Activated CD8-positive, alpha-beta memory T cell treated with anti-CD3 and anti-CD28 coated beads, Interleukin-2, amount 10 ng/mL, durations not matched to agents 7 days and 5 days (primary cell): ENCODE measurements at places on chromosomes 5 and 9.
A peak's percentile ranks its signal among the peaks of the same experiment; 100 is the strongest.

GRCh38 chr5:92309336-92309991 lies 926.3 kb upstream of the ARRDC3 start:
- DNase-seq: no peak
- H3K27me3 ChIP-seq: no peaks in the 10 kb centered on the region
- H3K27ac ChIP-seq: no peak overlapping the region
- H3K36me3 ChIP-seq: no peaks in the 10 kb centered on the region
- H3K4me1 ChIP-seq: no peaks in the 10 kb centered on the region

GRCh38 chr5:149886692-149887470 lies 57.7 kb downstream of the PDE6A start:
- H3K4me1 ChIP-seq: no peaks in the 10 kb centered on the region
- no peaks in the 10 kb centered on the region for H3K36me3 ChIP-seq
- DNase-seq: no peak

DNA sequence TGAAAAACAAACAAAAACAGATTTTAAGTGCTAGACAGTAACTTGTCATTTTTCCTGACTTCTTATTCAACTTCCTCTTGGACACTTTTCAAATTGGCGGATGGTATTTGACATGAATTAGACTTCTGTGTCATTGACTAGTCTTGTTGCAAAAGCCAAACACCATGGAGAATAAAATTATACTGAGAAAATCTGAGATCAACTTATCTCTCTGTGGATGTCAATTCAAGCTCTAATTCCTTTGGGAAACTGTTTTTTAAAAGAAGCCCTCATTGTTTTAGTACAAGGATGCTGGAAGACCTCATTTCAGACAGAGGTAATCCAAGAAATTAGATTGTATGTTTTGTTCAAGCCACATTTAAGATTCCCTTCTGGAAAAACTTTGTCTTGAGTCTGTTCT lies 831.0 kb downstream of the SEMA5A start:
- no peaks in the 10 kb centered on the region for H3K4me1 ChIP-seq
- H3K27me3 ChIP-seq: no peaks in the 10 kb centered on the region
- no peaks in the 10 kb centered on the region for H3K36me3 ChIP-seq
- no peak overlapping the region for H3K27ac ChIP-seq
- H3K4me3 ChIP-seq: no peak overlapping the region

DNA sequence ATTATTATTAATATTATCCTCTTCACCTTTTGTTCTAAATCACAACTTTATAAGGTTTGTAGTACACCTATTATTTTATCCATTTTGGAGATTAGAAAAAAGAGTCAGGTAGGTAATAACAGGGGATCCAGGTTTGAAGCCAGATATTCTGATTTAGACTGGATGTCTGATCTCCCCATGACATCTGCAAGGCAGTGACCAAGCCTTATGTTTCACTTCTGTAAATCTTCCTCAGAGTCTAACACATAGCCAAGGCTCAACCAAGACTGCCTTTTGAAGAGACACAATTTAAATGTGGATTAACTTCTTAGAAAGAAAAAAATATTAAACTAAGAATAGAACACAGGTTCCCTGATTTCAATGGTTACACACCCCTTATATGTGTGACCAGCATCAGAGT lies 44.2 kb downstream of the CETN3 start:
- DNase-seq: no peak
- H3K36me3 ChIP-seq: no peaks in the 10 kb centered on the region
- no peak overlapping the region for H3K27ac ChIP-seq
- H3K27me3 ChIP-seq: peaks cover 16% of the 10 kb centered on the region

GRCh38 chr5:127298036-127298429 lies 7.4 kb downstream of the MEGF10 start:
- DNase-seq: no peak
- no peak overlapping the region for H3K4me3 ChIP-seq
- no peaks in the 10 kb centered on the region for H3K4me1 ChIP-seq
- H3K27me3 ChIP-seq: peaks cover 56% of the 10 kb centered on the region

- peaks cover 80% of the 10 kb centered on the region for H3K4me1 ChIP-seq
- no peaks in the 10 kb centered on the region for H3K27me3 ChIP-seq
- peak overlapping the region; percentile 86 for H3K27ac ChIP-seq
Observed at GRCh38 chr9:129999141-129999510, 43.9 kb downstream of the FNBP1 start.

DNA sequence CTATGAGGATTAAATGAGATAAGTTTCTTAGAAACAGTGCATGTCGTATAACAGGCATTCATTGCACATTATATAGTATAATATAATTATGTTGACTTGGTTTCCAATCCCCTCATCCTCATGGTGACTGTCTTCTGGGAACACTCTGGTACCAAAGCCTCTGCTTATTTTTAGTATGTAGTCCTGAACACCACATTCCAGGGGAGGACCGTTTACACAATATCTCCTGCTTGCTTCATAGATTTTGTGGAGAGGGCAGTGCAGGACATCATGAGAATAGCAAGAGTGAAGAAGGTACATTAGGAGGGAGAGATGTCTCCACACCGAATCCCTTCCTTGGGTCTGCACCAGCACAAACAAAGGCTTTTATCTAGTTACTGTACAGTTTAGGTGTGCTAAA lies 20.5 kb upstream of the BHMT start:
- peaks cover 2% of the 10 kb centered on the region for H3K36me3 ChIP-seq
- H3K27me3 ChIP-seq: peaks cover 15% of the 10 kb centered on the region
- no peaks in the 10 kb centered on the region for H3K4me1 ChIP-seq
- DNase-seq: no peak
- no peak overlapping the region for H3K27ac ChIP-seq
- no peak overlapping the region for H3K4me3 ChIP-seq

DNA sequence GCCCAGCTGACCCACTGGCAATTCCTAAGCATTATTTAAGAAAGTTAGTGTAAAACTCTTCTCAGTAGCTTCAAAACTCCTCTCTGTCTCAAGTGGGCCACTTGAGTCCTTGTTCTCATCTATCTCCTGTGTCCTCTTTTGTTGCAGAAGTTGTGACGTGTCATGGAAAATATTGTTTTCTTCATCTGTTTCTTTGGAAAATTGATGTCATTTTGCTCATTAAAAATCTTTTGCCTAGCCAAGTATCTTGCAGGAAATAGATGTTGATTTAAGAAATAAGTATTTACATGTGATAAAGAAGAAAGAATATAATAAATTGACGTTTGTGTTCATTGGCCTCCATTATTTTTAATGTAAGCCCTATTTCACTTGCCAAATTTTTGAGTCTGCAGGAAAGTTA lies 1158.4 kb upstream of the SEMA6A start:
- no peaks in the 10 kb centered on the region for H3K36me3 ChIP-seq
- H3K27me3 ChIP-seq: no peaks in the 10 kb centered on the region
- no peaks in the 10 kb centered on the region for H3K4me1 ChIP-seq
- H3K4me3 ChIP-seq: no peak overlapping the region

- H3K27me3 ChIP-seq: peaks cover 27% of the 10 kb centered on the region
- DNase-seq: no peak
- H3K4me1 ChIP-seq: no peaks in the 10 kb centered on the region
- H3K27ac ChIP-seq: no peak overlapping the region
- no peak overlapping the region for H3K4me3 ChIP-seq
- H3K36me3 ChIP-seq: no peaks in the 10 kb centered on the region
Observed at GRCh38 chr5:137575847-137576246, 76.7 kb upstream of the SPOCK1 start.

DNA sequence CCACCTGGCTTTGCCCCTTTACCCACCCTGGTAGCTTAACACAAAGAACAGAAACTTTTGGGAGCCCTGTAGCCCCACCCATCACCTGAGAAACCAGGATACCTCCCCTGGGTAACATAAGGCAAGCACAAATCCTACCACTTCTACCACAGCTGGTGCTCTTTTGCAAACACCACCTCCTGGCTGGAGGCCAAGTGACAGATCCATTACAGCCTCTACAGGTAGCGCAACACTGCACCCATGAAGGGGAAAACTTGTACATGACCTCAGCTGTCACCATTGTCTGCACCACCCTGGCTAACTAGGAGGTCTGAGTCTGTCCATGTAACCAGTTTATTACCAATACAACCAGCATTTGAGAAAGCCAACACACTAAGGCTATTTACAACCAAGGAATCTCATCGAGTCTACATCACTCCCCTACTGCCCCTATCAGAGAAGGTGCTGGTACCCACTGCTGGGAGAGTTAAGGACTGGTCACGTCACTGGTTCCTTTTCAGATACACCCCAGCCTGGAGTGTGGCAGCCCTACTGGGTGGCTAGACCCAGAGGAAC lies 128.6 kb downstream of the PJA2 start:
- peaks cover 4% of the 10 kb centered on the region for H3K36me3 ChIP-seq
- no peak overlapping the region for H3K4me3 ChIP-seq
- no peaks in the 10 kb centered on the region for H3K27me3 ChIP-seq
- H3K27ac ChIP-seq: no peak overlapping the region
- DNase-seq: no peak
- H3K4me1 ChIP-seq: no peaks in the 10 kb centered on the region

DNA sequence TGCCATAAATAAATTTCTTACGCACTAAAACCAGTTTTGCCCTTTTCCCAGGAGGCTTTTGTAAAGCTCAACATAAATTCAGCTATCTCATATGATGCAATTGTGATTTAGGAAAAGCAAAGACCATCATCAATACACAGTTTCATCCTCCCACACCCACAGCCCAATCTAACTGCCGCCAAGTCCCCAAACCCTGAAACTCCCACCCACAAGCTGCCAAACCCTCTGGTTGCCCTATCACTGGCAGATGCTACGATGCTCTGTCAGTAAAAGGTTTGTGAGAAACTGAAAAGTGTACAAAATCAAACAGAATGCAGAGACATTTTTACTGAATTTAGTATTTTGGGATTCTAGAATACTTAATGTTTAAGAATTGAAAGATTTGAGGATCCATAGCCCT lies 42.8 kb upstream of the NR4A3 start:
- DNase-seq: no peak
- peaks cover 2% of the 10 kb centered on the region for H3K36me3 ChIP-seq
- no peak overlapping the region for H3K27ac ChIP-seq
- H3K4me3 ChIP-seq: no peak overlapping the region
- peaks cover 8% of the 10 kb centered on the region for H3K27me3 ChIP-seq

DNA sequence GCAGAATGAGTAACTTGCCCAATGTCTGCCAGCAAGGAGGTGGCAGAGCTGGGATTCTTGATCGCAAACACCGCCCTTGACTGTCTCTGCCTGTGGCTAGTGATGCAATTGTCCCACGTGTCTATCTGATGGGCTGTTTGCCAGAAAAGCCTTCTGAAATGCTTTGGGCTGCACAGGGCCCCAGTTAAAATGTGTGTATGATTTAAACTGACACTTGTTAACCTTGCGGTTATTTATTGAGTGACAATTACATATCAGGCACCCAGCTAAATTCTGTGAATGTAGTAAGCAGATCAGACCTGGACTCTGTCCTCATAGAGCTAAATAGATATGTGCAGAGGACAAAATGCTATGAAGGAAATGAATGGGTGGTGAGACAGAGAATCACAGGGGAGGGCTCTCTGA lies 11.6 kb upstream of the IL12B start:
- DNase-seq: peak; percentile 70
- no peak overlapping the region for H3K4me3 ChIP-seq
- H3K36me3 ChIP-seq: peaks cover 18% of the 10 kb centered on the region
- H3K4me1 ChIP-seq: peaks cover 58% of the 10 kb centered on the region
- peak overlapping the region; percentile 1 for H3K27ac ChIP-seq
- H3K27me3 ChIP-seq: peaks cover 11% of the 10 kb centered on the region

DNA sequence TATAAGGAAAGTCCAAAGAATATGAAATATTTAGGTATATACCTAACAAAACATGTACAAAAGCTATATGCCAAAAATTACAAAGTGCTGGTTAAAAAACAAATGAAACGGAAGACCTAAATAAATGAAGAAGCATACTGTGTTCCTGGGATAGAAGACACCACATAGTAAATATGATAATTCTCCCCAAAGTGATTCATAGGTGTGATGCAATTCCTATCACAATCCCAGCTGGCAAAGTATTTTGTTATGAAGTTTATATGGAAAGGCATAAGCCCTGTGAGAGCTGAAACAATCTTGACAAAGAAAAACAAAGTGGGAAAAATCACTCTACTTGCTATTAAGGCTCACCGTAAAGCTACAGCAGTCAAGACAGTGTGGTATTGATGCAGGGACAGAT lies 2.6 kb upstream of the SMIM23 start:
- no peak overlapping the region for H3K27ac ChIP-seq
- H3K4me3 ChIP-seq: no peak overlapping the region
- no peak for DNase-seq
- no peaks in the 10 kb centered on the region for H3K4me1 ChIP-seq
- no peaks in the 10 kb centered on the region for H3K36me3 ChIP-seq

- no peak overlapping the region for H3K4me3 ChIP-seq
- DNase-seq: no peak
Observed at GRCh38 chr5:81230416-81230815, 2.7 kb upstream of the CKMT2 start.
